Activated CD8-positive, alpha-beta memory T cell treated with anti-CD3 and anti-CD28 coated beads for 48 hours (primary cell): ENCODE measurements at places on chromosomes 4 and X.

DNA sequence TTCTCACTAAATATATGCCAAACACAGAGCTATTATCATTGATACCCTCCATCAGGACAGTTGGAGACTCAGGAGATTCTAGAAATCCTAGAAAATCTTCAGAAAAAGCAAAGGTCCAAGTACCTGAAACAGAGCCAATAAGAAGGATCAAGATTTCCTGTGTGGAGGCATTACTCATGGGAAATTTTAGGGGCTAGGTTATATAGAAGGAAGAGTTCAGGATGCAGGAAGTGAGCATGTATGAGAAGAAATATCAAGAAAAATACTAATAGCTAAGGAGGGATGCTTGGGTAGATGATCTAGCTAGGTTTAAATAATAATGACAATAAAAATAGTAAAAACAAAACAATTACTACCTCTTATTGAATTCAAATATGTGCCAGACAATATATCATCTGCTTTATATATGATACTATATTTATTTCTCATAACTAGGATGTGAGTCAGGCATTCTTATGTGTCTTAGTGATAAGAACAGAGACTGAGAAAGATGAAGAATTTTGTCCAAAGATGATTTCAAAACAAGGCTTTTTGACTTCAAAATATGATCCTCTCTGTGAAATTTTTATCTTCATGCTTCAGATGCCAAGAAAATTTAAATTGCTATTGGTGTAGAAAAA, 66.4 kb upstream of the HHIP start:
- DNase-seq = no peak

GRCh38 chrX:39491548-39492297, 606.0 kb downstream of the BCOR start:
- no peak for DNase-seq

DNA sequence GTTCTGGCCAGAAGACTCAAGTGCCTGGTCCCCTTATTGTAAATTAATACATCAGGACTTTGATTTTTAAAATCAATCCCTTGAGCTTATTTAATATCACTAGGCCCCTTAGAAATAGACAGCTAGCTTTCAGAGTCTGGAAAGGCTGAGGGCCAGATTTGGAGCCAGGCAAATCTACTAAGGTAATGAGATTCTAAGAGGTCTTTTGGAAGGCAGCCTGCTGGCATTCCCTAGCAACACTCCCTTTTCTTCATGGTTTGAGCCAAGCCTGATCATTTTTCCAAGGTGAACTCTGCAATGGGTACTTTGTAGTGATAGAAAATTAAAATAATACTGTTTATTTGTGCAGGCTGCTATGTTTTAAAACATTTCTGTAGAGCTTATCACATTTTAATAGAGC, 378.5 kb downstream of the FAT4 start:
- DNase-seq = no peak

DNA sequence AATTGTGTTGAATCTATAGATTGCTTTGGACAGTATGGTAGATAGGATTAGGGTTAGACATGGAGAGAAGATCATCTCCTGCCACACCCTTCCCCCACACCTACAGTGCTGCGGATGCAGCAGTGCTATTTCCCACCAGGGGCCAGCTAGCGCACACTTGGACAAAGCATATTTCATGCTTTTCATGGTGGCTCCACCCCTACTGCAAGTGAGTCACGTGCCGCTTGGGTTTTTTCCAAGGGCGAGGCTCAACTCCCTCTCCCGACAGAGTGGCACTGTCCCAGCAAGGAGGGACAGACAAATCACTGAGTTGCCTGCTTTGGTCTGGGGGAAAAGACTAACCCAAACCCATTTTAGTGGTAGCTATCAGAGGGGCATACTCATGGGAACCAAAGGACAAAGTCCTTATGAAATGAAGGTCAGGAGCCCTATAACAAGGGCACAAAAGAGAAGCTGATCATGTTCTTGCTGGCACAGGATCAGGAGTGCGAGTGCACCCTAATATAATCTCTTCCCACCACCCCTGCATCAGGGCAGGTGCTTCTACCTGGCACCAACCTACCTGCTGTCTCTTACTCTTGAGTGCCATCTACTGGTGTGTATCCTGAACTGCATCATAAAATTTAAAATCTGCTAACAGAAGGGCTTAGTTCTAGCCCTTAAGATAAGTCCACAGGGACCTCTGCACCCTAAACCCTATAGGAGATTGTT, 55.1 kb upstream of the PGAM4 start:
- no peak for DNase-seq

DNA sequence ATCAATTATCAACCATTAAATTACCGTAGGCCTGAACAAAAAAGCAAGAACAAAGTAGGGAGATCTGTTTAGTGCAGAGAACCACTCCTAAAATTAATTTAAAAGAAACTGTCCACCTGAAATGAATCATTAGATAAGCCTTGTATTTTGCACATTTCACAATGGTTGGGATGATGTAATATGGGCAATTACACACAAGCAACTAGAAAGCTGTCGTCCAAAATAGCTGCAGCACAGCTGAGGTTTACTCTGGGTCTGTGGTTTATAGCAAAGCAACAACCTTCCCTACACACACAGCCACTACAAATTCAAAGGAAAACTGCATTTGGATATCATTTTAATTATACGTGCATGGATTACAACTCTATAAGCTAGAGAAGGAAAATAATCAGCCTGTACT, 28.5 kb downstream of the PCDH19 start:
- DNase-seq = no peak

GRCh38 chr4:3387943-3388361, 53.8 kb upstream of the HGFAC start:
- no peak for DNase-seq

- DNase-seq = peak; percentile 36
Measured at GRCh38 chrX:141176586-141177451, at the start of gene LDOC1. Gene LDOC1 (minus strand): TSS chrX:141177129. CDS start chrX:141177021, 108 bp downstream.

DNA sequence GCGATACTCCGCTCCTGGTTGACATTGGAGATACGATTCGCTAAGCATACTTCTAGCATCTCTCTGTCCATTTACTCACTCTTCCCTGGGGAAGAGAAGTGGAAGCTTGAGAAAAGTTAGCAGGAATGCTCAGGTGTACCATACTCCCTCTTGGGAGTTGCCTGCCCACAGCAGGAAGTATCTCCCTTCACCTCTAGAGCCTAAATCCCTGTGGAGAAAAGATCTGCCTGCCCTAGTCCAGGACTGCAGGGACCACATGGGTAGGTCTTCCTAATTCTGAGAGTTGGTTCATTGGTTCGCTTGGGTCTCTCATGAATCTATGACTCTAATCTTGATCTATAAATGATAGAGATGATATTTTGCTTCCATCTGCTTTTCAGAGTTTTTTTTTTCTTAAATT, 26.3 kb upstream of the MAPK10 start:
- DNase-seq = no peak

GRCh38 chr4:119638359-119638758, 9.8 kb upstream of the PDE5A start:
- no peak for DNase-seq

DNA sequence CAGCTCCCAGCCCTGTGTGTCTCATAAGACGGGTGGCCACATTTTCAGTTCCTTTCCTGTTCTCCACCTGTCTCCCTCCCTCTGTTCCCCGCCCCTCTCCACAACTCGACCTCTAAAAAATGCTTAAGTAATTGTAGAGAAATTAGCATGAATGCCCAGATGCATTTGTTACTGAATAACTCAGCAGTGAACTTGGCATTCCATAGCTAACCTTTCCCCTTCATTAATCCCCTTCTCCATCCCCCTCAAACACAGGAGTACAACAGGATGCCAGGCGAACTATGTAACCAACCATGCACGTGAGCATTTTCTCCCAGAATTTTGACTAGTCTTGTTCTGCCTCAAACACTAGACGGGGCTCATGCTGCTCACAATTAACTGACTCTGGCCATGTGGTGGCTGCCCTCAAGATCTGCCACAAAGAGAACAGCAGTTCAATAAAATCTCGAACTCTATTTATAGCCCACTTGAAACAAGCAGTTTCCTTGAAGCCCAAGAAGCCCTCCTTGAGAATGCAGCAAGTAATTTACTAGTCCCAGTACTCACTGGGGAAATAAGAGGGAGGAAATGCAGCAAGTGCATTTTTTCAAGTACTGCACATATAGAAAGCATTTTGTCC, 351.2 kb downstream of the ARHGAP24 start:
- no peak for DNase-seq

GRCh38 chrX:44308869-44309268, 34.6 kb downstream of the EFHC2 start:
- no peak for DNase-seq

DNA sequence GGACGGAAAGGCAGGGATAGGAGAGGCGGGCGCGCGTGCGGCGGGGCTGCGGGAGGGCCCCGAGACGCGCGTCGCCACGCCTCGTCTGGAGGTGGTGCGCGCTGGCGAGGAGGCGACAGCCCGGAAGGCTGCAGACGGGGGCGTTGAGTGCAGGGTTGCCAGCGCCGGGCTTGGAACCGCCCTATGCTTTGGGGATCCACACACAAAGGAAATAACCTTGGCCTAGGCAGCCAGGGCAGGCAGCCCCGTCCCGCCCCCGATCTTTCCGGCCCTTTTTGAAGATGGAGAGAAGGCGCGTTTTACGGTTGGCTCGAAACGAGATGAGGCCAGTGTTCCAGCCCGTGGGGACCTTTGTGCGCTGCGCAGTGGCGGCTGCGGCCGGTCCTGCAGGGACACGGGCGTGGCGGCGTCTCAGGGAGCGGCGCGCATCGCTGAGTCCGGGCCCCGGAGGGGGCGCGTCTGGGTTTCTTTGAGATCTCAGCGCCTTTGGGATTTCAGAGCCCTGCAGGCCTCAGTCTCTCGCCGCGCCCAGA, 50.8 kb upstream of the TRIM2 start:
- peak; percentile 61 for DNase-seq
